RWPE1 (cell line): ENCODE measurements at places on chromosomes 7 and 10.

DNA sequence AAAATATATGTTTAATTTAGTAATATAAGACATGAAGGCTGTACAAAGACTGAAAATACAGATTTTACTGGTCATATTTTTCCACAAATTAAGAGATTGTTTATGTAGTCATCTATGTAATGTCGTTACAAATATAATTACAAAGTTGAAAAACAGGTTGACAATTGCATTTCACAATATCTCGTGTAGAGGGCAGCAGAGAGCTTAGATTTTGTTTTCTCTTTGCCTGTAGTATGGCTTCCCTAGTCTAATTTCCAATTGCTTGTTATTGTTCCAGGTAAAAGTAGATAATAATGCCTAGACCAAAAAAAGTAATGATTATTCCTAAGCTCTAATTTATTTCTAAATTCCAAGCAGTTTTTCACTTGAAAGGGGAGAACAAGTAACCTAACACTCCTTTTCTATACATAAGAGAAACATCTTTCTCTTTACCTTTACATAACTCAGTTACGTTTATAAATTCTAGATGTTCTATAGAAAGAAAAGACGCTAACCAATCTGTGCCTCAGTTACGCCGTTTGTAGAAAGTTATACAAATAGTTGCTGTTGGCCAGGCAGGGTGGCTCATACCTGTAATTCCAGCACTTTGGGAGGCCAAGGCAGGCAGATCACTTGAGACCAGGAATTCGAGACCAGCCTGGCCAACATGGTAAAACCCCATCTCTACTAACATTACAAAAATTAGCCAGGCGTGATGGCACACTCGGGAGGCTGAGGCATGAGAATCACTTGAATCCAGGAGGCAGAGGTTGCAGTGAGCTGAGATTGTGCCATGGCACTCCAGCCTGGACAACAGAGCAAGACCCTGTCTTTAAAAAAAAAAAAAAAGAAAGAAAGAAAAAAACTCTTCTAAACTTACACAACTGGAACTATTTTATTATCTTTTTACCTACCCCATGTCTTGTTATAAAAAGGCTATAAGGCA lies 30.0 kb downstream of the NET1 start:
- DNase-seq: peak; percentile 38

GRCh38 chr7:134044682-134045081 lies 82.5 kb upstream of the LRGUK start:
- no peak for DNase-seq

DNA sequence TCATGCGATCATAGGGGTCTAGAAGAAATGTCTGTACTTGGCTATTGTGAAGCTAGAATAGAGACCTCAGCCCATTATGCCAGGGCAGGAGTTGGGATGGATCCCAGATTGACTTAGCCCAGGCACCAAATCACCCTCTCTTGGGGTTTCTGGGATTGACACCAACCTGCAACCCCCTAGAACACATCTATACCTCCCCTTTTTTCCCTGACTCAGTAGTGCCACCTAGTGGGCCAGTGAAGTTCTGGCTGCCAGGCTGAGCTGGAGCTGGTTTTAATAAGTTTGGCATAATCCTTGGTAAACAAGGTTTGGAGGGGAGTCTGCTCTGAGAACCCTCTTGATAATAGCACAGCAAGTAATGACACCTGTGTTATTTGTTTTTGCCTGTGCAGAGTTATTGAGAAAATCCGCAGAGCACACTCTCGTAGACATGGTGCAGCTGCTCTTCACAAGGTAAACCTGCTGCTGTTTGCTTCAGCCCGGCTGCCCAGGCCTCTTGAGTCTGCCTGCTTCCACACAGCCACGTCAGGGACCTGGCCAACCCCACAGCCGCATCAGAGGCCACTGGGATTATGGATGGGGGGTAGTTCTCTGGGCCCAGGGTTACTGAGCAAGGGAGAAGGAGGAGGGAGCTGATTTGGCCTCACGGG lies 43.3 kb upstream of the NFKB2 start:
- peak; percentile 75 for DNase-seq

DNA sequence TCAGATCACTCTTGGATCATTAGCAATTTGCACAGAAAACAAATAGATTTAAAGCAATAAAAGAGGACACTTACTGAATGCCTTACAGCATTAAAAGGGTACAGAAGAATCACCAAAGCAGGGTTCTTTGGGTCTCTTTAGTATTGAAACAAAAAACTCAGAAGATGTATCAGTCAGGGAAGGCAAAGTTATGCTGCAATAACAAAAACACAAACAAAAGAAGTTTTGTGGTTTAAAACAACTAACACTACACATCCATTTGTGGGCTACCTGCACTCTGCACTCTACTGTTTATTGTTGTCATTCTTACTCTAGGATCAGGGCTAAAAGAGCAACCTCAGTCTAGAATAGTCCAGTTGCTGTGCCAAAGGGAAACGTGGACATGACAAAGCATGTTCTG lies 216.4 kb downstream of the GPAM start:
- no peak for DNase-seq

DNA sequence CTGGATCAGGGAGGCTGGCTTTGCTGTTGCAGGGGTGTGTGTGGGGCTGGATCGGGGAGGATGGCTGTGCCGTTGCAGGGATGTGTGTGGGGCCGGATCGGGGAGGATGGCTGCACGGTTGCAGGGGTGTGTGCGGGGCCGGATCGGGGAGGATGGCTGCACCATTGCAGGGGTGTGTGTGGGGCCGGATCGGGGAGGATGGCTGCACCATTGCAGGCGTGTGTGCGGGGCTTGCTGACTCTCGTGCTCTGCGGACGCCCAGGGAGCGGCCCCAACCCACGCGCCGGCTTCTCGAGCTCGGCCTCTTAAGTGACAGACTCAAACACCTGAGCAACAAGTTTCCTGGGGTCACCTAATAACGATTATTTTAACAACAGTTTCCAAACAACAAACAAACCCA lies 518.2 kb downstream of the DNAJB6 start:
- DNase-seq: no peak

DNA sequence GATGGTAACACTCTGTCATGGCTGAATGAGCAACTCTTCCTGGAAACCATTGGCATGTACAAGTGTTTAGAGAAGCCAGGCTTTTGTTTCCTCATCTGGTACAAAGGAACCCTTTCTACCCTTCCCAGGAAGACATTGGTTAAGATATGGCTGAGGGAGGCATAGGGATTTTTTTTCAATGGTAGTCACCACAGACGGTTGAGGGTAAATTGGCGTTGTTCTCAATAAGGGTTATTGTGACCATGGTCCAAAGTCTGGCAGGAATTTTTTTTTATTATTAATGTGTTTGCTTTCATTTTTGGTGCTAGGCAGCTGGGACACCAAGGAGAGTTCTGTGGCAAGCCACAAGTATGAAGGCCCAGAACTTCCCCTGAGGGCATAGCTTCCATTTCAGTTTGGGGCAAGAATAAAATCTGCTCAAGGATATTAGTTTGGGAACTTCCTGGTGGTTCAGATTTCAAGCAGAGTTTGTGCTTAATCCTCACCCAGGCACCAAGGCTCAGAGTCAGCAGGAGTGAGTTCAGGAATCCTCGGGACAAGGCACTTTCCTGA lies at the start of gene PLEKHS1:
PLEKHS1 (plus strand) TSS at position 502 of the 552 bp plus-strand sequence. CDS start 3,596 bp downstream, outside the sequence.
- no peak for DNase-seq

DNA sequence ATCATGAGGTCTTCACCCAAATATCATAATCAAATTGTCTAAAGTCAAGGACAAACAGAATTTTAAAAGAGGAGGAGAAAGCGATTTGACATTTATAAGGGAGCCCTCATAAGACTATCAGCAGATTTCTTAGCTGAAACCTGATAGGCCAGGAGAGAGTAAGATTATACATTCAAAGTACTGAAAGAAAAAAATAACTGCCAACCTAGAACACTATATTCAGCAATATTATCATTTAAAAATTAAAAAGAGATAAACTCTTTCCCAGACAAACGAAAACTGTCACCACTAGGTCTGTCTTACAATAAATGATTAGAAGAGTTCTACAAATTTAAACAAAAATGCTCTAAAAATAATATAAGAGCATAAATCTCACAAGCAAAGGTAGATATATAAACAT lies 154.1 kb upstream of the TMEM106B start:
- DNase-seq: no peak

DNA sequence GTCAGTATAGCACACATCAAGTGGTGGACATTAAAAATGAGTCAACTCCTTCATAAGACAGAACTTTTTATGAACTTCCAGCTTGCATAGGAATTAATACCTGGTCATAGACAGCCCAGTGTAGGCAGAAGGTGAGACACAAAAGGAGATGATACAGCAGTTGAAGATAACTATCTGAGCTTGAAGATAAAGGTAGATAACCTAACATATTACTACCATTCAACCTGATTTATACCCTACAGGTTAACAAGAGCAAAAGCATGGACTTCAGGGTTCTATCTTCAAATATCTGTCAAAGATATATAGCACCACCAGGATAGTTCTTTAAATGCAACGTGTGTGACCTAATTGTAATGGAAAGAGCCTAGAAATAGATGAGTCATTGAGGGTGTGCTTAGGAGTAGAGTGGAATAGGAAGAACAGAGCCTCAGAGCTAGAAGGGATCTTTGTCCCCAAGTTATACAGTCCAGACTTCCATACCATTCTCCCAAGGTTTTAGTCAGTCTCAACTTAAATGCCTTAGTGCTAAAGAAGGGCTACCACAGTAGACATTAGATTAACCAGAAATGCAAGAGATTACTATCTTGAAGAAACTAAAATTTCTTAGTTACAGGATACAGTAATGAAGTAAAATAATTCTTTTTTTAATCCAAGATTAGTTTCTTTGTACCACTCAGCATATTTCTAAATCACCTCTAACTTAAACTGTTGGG lies 9.2 kb downstream of the ZNF800 start:
- peak; percentile 13 for DNase-seq

- DNase-seq: no peak
Measured at GRCh38 chr7:2499719-2500430, 19.7 kb upstream of the LFNG start.

DNA sequence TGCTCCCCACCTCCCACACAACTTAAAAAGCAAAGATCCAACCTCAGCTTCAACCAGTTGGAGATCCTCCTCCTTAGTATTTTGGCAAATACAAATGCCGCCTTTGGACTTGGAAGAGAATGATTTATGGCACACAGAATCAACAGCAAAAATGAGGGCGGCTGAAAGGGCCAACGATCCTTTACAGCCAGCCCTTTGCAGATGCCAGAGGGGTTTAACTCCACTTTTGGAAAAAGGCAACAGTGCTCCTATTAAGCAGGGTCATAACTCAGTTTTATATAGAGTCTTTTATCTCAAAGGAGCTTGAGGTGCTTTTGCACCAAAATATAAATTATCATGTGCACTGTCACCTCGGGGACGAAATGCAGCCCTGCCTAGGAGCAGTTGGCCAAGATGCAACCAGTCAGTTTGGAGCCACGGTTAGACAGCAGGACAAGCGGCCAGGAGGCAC lies 56.7 kb upstream of the JCAD start:
- DNase-seq: no peak

GRCh38 chr7:158309868-158310763 lies 277.5 kb downstream of the PTPRN2 start:
- DNase-seq: no peak

GRCh38 chr10:22634093-22634492 lies 80.3 kb downstream of the PIP4K2A start:
- no peak for DNase-seq

GRCh38 chr7:117401293-117402002 lies 25.8 kb downstream of the ASZ1 start:
- DNase-seq: peak; percentile 12

GRCh38 chr7:9978106-9979064 lies 995.3 kb upstream of the PHF14 start:
- no peak for DNase-seq

- DNase-seq: no peak
Measured at GRCh38 chr7:65449505-65449852, 75.8 kb downstream of the ZNF92 start.

GRCh38 chr10:133124357-133125211 lies 35.4 kb upstream of the KNDC1 start:
- DNase-seq: peak; percentile 45

- no peak for DNase-seq
Measured at GRCh38 chr10:14089556-14090292, 241.0 kb downstream of the FRMD4A start.

DNA sequence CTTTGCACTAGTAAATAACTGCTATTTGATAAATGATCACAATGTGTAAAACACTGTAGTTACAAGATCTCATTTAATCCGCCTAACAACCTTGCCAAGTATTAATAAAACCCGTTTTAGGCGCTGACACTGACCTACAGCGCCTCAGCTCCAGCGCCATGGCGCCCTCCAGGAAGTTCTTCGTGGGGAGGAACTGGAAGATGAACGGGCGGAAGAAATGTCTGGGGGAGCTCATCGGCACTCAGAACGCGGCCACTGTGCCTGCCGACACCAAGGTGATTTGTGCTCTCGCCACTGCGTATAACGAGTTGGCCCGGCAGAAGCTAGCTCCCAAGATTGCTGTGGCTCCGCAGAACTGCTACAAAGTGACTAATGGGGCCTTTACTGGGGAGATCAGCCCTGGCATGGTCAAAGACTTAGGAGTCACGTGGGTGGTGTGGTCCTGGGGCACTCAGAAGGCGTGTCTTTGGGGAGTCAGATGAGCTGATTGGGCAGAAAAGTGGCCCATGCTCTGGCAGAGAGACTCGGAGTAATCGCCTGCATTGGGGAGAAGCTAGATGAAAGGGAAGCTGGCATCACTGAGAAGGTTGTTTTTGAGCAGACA lies 1.1 kb upstream of the TNPO3 start:
- no peak for DNase-seq

- peak; percentile 15 for DNase-seq
Measured at GRCh38 chr7:136009488-136010079, 32.4 kb upstream of the MTPN start.

GRCh38 chr7:96675548-96675947 lies 34.1 kb downstream of the SEM1 start:
- DNase-seq: no peak

DNA sequence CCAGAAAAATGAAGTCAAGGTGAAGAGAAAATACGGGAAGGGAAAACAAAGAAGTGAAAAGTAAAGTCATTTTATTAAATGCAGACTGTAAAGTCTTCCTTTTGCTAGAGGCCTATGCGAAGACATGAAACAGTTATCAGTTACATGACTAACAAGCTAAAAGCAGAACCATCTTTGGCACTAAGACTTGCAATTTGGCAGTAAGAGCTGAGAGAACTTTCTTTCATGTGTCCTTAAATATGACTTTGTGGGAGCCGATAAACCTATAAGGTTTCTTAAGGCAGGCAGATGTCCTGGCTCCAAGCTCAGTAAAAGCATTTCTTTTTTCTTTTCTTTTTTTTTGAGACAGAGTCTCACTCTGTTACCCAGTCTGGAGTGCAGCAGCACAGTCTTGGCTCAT lies 10.4 kb downstream of the ANLN start:
- DNase-seq: no peak

- no peak for DNase-seq
Measured at GRCh38 chr10:74344306-74344705, 193.3 kb downstream of the ADK start.

- no peak for DNase-seq
Measured at GRCh38 chr10:32621969-32622368, 176.0 kb downstream of the CCDC7 start.

GRCh38 chr7:121084256-121084655 lies 95.7 kb downstream of the CPED1 start:
- DNase-seq: no peak

DNA sequence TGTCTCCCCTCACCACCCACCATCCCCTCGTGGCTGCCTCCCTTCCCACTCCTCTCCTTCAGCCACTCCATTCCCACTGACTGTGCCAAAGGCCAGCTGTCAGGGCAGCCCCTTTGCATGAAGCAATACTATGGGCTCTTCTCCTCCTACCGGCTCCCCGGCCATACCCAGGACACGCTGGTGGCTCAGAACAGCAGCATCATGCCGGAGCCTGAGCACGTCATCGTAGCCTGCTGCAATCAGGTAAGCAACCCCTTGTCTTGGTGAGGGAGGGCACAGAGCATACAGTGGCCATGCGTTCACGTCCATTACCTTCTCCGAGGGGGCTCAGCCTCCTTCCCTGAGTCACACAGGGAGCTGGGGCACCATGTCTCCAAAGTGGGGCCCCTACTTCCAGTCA lies 11.6 kb downstream of the CHAT start:
- DNase-seq: no peak
